Stimulated activated CD8-positive, alpha-beta memory T cell treated with anti-CD3 and anti-CD28 coated beads, Interleukin-4, amount 100 ng/mL, for 24 hours (primary cell): ENCODE measurements at places on chromosomes 16 and 17.

DNA sequence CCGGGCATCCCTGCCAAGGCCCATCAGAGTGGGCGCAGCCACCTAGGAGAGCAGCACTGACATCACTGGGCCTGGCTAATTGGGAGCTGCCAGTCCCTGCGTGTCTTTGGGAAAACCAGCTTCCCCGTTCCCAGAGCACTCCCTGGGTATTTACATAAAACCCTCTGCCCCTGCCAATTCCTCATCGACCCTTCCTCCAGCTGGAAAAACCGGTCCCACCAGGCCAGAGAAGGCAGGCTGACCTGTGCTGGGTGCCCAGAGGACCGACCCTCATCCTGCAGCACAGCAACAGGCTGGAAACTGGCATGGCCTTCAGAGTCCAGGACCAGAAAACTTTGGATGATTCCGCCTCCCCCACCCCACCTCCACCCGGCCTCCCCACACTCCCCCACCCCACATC is 8.2 kb upstream of the FOXN1 start:
- no peak for DNase-seq

DNA sequence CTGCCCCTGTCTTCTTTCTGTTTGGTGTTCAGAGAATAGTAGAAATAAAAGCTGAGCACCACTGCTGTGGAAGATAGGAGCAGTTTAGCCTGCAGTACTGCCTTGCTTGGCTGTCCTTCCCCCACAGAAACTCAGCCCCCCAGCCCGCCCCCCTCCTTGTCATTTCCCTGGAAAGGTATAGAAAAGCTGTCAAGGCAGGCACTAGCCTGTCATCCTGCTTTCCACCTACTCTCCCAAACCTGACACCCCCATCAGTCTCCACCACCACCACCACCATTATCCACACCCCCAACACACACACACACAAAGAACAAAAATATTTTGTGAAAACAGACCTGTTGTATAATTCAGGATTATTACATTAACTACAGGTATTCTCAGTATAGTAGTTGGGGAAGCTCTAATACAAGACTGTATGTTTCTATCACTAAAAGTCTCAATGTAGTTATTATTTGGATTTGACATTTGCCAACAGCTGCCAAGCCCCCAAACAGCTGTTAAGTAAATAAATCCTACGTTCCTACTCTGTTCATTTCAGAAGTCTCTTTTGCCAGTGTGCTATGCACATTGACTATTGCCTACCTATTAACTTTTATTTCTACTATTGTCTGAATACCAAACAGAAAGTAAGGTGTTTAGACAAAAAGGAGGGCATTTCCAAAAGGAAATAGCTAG is 128.8 kb downstream of the CYB561 start:
- DNase-seq = no peak

DNA sequence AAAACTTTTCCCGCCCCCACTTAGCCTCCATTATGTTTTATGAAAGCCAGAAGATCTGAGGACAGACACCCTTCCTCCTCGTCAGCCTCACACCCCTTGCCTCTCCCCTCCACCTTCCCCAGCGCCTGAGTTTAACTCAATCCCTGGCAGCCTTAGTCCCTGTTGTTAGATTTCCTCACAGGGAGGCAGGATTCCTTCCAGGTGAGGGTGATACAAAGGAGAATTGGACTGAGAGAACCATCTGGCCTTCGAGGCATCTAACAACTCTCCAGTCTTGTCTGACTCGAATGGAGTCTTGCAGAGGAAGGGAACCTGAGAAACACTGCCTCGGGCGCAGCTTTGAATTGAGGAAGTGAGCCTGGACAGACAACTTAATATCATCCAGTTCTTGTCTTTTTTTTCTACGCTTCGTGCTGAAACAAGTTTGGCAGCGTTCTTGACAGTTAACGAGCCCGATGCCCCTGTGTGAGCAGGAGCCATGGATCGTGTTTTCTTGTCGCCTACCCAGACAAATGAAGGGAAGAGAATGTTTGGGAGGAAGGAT is 1.3 kb upstream of the ZNF768 start:
- no peak for DNase-seq

- DNase-seq = no peak
Observed at GRCh38 chr16:69311533-69312387, 610 bp downstream of the VPS4A start.

DNA sequence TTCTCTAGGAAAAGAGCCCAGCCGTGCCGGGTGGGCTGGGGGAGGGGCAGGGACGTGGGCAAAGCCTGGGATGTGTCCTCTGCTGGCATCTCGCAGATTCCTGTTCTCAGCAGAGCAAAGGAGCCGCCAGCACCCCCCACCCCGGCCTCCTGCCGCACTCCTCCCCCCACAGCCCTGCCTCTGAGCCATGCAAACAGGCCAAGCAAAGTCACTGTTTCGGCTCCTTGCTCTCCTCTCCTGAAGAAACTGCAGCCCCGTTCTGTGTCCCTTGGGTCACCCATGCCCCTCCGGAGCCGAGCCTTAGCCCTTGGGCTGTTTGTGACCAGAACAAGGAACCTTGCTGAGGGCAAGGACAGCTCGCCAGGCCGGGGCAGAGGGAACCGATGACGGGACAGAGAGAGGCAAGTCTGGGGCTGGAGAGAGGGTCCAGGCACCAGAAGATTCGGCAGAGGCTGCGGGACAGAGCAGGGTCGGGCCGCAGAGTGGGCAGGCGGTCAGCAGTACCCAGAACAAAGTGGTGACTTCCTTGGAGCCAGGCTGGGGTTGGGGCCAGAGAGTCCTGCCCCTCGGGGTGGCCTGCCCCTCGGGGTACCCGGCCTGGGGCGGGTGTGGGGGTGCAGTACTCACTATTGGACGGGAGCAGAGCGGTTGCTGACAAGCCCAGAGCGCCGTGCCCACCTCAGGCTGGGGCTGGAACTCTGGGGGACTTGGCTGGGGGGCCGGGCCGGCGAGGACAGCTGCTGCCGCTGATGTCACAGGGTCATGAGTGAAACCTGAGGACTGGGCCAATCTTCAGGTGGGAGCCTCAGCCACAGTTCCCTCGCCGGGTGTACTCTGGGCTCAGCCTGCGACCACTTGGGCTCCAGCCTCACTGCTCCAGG is 9.2 kb upstream of the PRR29 start:
- DNase-seq = no peak

DNA sequence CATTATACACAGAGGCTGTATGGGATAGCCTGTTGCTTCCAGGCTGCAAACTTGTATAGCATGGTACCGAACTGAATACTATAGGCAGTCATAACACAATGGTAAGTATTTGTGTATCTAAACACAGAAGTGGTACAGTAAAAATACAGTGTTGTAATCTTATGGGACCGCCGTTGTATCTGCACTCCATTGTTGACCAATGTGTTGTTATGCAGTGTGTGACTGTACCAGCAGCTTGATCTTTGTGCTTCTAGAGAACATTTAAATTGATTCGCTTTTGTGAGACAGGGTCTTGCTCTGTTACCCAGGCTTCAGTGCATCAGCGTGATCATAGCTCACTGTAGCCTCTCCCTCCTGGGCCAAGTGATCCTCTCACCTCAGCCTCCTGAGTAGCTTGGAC is 31.5 kb downstream of the WWOX start:
- DNase-seq = no peak

DNA sequence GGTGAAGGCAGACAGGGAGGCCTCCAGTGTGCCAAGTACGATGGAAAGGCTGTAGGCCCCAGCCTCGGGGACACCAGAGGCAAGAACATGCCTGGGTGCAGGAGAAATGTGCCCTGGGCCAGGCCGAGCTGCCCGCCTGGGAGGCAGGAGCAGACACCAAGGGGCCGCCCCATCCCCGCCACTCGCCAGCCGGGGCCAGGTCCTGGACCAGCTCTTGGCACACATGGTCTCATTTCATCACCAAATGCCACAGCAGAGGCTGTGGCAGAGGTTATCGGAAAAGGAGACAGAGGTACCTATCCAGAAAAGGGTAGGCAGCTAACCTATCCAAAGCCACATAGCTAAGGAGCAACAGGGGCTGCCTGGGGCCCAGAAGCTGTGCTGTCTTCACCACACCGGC is 31.3 kb downstream of the PEMT start:
- DNase-seq = no peak

- no peak for DNase-seq
Observed at GRCh38 chr16:57688487-57688986, 6.1 kb upstream of the DRC7 start.

DNA sequence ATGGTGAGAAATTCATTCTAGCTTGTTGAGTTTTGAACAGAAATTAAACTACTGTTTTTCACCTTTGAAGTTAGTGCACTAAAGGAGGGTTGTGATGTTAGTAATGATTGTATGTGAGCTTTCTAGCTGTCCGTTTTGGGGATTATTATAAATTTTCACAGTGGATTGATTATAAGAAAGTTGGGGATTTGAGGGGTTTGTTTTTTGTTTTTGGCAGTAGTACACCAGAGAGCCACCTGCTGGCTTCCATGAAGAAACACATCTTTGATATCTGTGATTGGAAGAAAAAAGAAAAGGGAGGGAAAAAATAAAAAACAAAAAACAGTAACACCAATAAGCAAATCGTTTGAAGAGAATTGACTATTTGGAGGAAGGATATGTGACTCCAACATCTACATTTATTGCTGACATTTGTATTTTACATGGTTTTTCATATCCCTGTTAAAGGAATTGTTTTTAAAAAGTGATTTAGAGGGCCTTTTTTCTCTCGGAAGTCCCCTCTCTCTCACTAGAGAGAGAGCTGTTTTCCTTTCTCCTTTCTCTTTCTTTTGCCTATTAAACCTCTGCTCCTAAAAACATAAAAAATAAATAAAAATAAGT is 1469.5 kb upstream of the GOT2 start:
- no peak for DNase-seq

GRCh38 chr16:70561623-70562022 is 38.0 kb downstream of the SF3B3 start:
- DNase-seq = no peak

DNA sequence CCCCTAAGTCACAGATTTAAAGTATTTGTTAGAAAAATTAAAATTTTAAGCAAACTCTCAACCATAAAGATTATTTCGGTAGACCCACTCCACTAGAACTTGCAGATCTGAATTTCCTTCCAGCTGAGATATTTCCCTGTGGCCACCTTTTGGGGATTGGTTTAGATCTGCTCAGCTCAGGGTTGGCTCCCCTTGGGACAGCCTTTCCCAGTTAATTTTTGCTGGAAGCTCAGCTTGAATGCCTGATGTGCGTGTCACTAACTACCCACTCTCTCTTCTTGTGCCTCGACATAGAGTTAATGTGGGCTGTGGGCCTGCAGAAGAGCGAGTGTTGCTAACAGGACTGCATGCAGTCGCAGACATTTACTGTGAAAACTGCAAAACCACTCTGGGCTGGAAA is 57.6 kb downstream of the YPEL2 start:
- DNase-seq = no peak

- peak; percentile 86 for DNase-seq
Observed at GRCh38 chr16:30075503-30076275, at the start of gene PPP4C. Gene PPP4C, plus strand, starts transcription at chr16:30075994. Its CDS starts 384 bp downstream, at chr16:30076378.

DNA sequence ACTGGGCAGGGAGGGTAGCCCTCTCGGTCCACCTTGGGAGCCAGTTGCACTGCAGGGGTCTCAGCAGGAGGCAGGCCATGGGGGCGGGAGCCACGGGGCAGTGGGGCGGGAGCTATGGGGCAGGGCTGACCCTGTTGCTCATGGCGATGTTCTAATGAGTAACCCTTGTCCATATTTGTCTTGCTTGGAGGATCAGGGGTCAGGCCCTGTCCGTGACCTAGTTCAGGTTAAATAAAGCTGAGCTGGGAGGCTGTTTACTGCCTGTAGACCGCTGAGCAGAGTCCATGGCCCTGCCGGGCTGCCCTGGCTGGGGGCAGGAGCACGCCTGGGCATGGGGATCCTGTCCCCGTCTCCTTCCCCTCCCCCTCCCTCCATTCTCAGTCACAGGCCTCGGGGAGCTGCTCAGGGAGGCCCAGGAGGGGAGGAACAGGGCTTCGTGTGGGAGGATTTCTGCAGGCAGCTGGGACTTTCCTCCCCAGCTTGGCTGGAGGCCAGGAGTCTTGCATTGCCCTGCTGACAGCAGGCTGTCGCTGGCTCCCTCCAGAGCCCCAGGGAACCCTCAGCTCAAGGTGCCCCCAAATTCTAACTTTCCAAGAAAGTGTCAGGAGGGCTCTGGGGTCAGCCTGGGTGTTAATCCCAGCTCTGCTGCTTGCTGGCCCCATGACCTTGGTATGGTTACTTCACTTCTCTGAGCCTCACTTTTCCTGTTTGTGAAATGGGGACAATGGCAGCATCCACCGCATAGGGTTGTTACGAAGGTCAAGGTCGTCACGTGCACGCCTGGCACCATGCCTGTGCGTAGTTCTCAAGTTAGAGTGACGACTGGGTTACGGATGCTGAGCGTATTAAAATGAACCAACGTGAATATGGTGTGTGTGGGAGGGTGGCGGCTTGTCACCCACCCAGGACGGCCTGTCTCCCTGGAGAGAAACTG is 6.1 kb upstream of the SERPINF2 start:
- no peak for DNase-seq

DNA sequence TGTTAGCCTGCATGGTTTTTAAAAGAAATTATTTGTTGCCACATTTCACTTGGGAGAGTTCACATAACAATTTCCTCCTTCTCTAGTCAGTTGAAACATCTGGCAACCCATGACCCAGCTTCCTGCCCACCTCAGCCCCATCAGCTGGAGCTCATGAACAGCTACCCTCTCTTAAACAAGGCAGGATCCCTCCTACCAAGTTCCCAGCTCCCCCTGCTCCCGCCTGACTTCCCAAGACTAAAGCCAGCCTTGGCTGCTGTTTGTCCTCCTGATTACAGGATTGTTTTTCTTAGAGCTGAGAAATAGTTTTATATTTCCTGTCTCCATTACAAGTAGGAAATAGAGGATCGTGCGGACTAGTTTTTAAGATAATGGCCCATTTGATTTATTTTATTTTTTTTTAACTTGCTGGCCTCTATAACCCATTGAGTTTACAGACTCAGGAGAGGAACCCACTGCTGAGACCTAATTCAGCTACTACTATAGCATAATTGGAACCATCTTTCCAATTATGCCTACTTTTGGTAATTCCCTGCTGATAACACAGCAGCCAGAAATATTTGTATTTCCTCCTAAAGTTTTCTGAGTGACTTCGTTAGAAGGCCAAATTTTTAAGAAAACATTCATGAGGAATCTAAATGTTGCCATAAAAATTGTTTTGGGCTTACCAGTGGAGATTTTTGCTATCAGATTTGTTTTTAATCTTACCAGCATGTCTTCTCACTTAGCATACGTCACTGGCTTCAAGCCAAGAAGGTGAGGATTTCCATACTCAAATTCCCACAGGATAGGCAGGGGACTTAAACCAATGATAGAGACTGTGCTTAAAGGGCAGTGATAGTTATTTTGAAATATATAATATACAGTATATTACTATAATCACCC is 90.0 kb downstream of the ELAC2 start:
- no peak for DNase-seq

DNA sequence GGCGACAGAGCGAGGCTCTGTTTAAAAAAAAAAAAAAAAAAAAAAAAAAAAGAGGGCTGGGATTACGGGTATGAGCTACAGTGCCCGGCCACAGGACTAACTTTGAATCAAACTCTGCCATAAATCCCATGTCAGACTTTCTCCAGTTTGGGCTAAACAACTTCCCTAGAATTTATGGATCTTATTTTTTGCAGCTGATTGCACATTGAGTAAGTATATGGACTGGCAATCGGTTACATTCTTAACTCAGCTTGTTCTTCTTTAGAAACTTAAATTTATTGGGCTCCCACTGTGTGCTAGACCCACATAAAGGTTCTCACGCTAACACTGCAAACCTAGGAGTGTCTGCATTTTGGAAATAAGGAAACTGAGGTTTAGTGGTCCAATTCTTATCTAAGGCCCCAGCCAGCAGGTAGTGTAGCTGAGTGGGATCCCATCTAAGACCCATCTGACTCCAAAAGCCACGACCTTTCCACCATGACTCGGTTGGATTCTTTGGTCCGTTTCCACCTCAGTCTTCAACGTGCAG is 718 bp upstream of the CBFB start:
- DNase-seq = no peak

- no peak for DNase-seq
Observed at GRCh38 chr17:50276588-50277356, 2.5 kb downstream of the TMEM92 start.
